GM23248 (cell line): ENCODE measurements at places on chromosomes 7 and 10.

DNA sequence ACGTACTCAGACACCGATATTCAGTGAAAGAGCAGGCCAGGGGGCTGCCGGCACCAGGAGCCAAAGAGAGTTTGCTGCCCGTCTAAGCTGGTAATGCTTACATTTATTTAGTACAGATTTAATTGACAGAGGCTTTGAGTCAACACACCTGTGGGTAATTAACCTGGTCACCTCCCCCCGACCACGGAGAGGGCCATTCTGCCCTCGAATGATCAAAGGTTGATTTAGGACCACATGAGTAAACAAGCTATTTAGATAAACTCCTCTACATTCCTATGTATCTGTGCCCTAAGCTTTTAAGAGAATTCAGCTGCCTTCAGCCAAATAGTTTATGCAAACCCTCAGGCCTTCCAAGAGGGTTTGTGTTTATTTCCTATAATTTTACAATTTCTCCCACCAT is 164.8 kb downstream of the IPMK start:
- no peak for DNase-seq

GRCh38 chr7:85156661-85157208 is 30.1 kb downstream of the SEMA3D start:
- DNase-seq = no peak

DNA sequence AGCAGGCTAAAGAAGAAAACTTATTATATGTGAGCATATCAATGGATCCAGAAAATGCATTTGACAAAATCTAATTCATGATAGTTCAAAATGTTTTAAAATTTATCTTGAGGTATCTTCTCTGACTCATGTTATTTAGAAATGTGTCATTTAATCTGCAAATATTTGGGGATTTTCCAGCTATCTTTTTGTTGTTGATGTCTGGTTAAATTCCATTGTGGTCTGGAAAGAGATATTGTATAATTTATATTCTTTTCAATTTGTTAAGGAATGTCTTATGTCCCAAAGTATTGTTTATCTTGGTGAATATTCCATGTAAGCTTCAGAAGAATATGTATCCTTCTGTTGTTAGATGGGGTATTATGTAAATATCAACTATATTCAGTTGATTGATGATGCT is 942.5 kb downstream of the KCNMA1 start:
- DNase-seq = no peak

- DNase-seq = peak; percentile 94
These were observed 105.6 kb upstream of the COL1A2 start for GRCh38 chr7:94289071-94289470.

DNA sequence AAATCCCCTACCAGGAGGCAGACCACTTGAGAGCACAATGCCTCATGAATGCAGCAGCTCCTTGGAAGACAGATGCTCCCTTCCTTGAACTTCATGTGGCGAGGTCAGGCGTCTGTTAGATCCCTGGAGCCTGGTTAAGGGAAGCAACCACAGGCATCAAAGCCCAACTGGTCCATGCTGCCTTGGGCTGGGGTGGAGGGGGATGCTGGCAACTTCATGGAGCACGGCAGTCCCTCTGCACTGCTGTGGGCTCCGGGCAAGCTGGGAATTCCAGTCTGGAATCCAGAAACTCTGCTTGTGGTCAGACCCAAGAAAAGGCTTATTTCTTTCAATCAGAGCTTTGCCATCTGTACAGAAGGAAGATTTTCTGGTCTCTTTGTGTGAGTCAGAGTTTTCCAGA is 130.4 kb downstream of the PFKFB3 start:
- no peak for DNase-seq

DNA sequence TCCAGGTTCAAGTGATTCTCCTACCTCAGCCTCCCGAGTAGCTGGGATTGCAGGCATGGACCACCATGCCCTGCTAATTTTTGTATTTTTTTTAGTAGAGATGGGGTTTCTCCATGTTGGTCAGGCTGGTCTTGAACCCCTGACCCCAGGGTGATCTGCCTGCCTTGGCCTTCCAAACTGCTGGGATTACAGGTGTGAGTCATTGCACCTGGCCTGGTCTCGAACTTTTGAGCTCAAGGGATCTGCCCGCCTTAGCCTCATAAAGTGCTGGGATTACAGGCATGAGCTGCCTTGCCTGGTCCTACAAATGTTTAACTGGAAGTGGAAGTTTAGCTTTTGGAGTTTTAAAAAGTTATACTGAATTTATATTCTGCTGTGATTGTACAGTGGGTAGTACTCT is 2.8 kb downstream of the MLLT10 start:
- no peak for DNase-seq
